Substantia nigra (tissue), 51 donors: ENCODE measurements at places on chromosomes 12 and 14.

- no peak for DNase-seq
These were observed 9.8 kb downstream of the GALNT4 start for GRCh38 chr12:89514751-89515150.

DNA sequence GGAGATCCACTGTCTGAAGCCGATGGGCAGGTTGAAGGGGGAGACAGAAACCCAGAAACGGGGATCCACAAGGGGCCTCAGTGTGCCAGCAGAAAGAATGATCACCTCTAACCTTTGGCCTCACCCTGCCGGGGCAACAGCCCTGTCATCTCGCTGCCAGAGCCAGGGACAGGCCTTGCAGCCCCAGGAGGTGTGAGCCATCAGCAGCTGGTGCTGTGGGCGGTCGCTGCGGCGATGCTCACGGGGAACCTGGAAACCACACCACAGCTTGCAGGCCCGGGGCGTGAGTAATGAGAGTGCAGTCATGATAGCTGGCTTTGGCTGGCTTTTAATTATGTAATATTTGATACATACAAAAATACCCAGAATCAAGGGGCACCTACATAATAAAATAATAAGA is 4.7 kb upstream of the TTC7B start:
- no peak for DNase-seq

- DNase-seq: no peak
These were observed 358.1 kb downstream of the ADGRD1 start for GRCh38 chr12:131311764-131312163.

DNA sequence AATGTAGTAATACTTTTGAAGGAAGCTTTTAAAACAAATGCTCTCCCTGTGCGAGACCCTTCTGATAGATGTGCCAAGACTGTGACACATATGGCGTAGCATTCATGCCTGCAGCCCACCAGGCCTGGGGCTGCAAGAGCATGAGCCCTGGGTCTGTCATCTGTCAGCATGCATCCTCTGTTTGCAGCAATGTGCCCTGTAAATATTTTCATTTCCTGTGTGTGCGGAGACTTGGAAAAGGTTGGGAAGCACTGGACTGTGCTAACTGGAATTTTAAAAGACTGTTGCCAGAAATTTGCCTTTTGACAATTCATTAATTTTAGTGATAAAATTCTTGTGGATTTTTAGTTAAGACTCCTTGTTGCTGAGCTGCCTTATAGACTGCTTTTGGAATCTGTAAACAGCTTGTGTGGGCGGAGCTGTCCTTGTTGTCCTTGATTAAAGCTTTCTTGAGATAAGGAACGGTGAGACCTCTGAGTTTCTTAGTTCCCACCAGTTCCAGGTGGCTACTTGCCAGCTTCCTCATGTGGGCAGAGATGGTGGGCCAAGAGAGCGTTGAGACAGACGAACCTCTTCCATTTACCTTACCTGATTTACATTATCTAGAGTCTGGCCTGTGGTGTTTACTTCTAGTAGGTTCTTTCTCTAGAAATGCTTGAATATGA is 23.4 kb downstream of the MARK3 start:
- no peak for DNase-seq
